MV-4-11 (cell line): ENCODE measurements at places on chromosomes 2 and 18.

GRCh38 chr2:101356521-101356920 is 30.8 kb downstream of the CREG2 start:
- no peak for DNase-seq

GRCh38 chr2:218645126-218645525 is 14.3 kb downstream of the ZNF142 start:
- DNase-seq: no peak

GRCh38 chr18:9055185-9055584 is 47.3 kb upstream of the NDUFV2 start:
- DNase-seq: peak; percentile 67

DNA sequence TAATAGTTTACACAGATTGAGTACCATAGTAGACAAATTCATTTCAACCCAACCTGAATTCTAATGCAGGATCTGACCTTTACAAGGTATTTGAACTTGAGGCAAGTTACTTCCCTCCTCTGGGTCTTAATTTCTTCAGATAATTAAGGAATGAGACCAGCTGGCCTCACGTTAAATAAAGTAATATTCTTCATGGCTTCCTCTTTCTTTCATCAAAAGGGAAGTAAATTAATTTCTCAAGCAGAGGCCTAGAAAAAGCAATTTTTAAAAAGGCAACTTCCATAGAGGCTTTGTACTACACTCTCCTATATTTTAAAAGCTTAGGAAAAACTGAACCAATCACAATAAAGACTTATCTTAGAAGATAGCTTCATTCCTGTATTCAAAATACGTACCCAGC is 109.2 kb downstream of the EXOC6B start:
- no peak for DNase-seq

DNA sequence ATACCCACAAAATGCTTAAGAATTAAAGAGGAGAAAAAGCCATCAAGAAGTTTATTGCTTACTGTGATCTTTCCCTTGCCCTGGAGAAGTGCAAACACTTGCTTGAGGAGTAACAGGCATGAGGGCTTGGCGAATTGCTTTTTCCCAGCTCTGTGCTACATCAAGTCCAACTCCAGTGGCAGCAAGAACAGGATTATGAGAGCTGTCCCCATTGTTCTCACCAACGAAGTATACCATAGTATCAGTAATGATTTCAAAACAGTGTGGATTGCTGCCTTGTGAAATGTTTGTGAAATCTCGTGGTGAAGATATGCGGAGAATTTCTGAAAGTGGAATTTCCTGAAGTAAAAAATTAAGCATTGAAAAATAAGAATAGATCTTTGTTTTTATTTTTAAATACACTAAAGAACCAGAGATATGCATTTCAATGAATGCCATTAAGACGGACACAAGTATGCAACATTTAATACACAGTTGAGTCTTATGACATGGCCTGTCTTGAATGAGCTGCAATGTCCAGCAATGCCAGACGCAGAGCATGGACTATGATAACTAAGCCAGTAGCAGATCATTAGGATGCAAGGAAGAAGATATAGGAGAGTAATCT is 43.0 kb downstream of the NDUFAF7 start:
- peak; percentile 36 for DNase-seq

DNA sequence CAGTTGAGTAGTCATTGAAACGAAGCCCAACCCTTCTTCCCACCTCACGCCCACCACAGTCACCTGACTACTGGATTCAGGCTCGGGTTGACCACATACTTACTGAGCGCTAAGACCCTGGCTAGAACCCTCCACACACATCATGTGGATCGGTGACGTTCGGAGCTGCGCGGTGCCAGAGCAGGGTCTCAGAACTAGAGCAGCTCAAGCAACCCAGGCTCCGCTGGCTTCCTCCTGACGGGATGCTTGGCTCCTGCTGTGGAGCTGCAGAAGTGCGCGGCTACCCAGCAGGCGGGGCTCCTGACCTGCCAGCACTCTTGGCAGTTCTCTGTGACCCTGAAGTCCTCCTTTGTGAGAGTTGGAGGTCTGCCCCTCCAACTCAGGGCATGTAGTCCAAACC is 90.6 kb upstream of the MBOAT2 start:
- DNase-seq: no peak

DNA sequence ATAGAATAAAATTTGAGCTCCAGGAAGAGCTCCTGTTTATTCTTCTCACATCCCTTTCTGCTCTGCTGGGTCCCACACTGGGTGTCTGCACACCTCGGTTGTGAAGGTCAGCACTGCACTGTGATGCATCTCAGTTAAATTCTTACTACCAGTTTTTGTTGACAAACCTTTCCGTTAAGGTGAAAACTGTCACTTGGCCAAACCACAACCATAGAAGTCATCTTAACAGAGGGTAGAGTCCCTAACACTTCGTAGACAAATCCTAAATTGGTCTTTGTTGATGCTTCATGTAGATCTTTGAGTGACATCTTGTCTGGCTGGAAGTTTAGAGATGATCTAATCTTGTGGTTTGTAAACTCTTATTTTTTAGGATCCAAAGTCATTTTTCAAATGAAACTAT is 167.4 kb upstream of the MAP3K20 start:
- DNase-seq: no peak

- no peak for DNase-seq
Observed at GRCh38 chr2:111118481-111118980, 2.2 kb upstream of the BCL2L11 start.

DNA sequence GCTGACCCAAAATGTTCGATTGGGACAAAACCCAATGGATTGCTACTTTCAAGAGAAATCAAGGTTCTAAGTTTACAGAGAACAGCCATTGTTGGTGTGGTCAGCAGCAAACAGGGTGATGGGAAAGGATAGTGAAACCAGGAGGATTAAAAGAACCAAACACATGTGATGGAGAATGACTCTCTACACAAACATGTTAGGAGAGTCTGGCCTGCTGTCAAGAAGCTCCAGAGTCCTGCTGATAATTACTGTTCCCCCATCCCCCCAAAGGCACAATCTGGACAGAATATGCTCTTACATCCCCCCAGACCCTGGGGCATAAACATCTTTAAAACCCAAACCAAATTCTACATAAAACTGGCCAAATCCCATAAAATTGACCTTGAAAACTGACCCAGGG is 32.0 kb upstream of the ACYP2 start:
- no peak for DNase-seq

GRCh38 chr2:7438855-7439254 is 521.6 kb downstream of the RNF144A start:
- DNase-seq: no peak

DNA sequence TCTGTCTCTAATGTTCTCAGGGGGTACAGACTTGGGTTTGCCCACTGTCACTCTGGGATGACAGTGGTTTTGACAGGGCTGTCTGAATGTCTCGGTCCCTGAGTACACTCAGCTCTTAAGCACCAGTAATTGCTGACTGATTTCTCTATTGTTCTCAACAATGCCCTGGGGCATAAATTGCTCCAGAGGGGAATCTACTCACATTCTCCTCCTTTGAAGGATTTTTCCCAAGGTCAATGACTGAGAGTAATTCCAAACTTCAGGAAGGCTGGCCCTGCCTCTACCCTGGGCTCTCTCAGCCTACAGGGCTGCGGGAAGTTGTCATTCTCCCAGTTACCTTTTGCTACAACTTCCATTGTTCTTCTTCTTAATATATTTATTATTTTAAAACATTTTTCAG is 36.5 kb downstream of the MC2R start:
- no peak for DNase-seq

GRCh38 chr2:59032499-59032898 is 791.4 kb upstream of the FANCL start:
- DNase-seq: no peak

- peak; percentile 20 for DNase-seq
Observed at GRCh38 chr18:59249199-59249774, 24.0 kb downstream of the RAX start.

GRCh38 chr2:103007086-103007485 is 245.3 kb downstream of the TMEM182 start:
- DNase-seq: no peak

GRCh38 chr2:235619544-235619943 is 125.7 kb downstream of the AGAP1 start:
- DNase-seq: no peak

DNA sequence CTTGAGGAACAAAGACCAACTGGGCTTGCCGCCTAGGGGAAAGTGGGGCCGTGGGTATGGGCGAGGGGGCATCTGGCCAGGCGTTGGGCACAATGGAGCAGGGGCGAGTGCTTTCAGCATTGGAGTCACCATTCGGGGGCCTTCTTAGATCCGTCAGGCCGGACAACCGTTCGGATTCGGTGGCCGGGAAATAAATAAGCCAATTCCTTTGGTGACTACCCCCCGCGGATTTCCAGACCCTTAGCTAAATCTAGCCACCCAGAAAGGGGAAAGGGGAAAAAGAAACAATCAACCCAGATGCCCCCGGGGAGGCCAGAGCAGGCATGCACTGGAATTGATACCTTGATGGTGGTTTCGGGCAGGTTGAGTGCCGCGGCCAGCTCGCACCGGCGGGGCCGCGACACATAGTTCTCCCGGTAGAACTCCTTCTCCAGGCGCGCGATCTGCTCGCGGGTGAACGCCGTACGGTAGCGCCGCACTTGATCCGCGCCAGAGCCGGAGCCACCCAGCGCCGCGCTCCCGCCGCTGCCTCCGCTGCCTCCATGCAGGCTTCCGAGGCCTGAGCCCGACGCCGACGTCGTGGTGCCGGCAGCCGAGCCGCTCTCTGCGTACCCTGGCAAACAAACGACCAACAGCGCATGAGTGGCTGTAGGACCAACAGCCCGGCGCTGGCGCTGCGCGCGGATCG is 1.8 kb downstream of the EVX2 start:
- DNase-seq: no peak

- peak; percentile 81 for DNase-seq
Observed at GRCh38 chr2:56613254-56613653, 429.5 kb downstream of the CCDC85A start.

DNA sequence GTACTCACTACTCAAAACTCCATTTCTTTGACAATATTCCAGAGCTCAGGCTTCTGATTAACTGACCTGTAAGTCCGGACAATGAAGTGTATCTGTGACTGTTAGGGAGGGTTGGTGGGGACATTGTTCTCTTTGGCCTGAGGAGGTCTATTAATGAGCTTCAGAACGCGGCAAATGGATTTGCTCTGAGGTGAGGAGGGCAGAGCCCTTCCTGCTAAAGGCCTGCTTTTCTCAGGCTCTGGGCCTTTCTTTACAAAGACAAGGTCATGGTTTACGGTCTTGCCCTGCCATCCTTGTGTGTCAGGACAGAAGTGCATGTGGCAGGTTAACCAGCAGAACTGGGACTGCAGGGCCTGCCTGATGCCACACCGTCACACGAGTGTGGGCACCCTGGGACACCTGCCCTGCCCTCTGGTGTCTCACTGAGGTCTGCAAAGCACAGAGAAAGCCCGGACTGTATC is 7.2 kb downstream of the ALKAL2 start:
- no peak for DNase-seq

DNA sequence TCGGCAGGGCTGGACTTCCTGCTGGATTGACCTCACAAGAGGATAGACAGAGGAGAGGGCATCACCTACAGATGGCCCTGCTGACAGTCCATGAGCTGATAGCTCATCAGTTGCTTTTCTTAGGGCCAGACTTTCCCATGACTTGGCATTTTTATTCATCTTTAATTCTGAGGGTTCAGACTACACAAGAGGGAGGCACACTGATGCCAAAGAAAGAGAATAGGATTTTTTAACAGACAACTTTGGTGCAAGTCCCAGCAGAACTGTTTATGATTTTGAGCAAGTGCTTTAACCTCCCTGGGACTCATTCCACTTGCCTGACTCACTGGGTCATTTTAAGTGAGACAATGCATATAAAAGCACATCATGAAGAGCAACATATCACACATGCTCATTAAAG is 299.2 kb downstream of the INSIG2 start:
- DNase-seq: no peak

DNA sequence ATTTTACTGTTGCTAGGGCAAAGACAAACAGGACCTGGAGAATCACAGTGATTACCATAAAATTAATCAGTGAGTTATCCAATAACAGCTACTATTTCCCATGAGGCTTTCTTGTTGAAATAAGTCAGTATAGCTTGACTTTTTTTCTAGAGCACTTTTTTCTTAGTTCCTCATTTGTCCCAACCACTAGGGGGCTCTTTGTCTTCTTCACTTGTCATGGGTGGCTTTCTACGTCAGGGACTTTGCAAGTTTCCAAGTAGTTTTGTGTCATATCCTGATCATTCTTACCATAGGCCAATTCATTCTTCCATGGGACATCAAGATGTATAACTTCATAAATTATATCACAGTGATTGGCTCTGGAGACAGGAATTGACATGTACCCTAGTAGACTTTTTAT is 1019.6 kb upstream of the PIK3C3 start:
- DNase-seq: peak; percentile 18

DNA sequence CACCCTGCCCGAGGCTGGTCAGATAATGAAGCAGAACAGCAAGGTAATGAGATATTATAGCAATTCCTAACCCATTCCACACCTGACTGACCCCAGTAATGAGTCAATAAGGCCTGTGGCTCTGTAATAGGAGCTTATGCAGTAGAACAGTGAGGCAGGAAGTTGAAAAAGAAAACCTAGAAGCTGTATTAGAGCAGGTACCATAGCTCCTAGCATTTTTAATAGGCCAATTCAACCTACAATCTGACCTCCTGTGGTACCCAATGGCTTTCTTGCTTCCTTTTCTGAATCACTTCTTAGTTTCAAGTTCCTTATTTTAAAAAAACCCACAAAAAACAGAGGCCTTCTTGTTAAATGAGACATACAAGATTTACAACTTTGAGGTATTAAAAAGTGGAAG is 43.6 kb upstream of the MAP2 start:
- DNase-seq: peak; percentile 95

DNA sequence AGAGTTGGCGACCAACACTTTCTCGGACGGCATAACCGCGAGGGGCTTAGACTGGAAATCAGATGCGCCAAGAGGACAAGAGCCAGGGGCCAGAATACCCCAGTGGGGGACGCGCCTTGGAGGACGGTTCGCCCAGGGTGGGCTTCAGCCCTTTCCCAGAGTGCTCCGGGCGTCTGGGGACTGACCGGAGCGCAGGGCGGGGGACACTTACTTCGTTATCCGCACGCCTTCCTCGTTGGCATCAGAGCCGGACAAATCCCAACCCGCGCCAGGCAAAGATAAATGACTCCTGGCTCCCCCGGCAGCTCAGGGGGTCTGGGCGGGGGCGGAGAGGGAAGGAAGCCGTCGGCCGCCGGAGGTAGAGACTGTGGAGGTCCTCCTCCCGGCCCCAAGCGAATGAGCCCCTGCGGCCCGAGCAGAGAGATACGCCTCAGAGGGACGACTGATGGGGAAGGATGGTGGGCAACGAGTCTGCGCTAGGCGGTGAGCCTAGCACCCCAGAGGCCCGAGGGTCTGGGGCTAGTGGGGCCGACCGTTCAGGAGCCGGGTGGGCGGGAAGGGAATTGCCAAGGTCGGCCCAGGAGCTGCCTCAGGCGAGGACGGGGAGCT is 4.7 kb upstream of the SATB2 start:
- DNase-seq: no peak
